ENCODE measurements at places on chromosomes 5 and 9. TPM values are rescaled to one million over a fixed set of nuclear protein-coding genes. Genes with fewer than 3 reads are reported as not detected.

FOXE1 gene
- not detected for total RNA-seq

GPR150 gene
- total RNA-seq: 0.58 TPM

HK3 gene
- not detected for total RNA-seq

SIT1 gene
- 155 TPM for total RNA-seq

ADCY2 gene
- total RNA-seq: not detected

CD74 gene
- total RNA-seq: 1,561 TPM

CCL27 gene
- not detected for total RNA-seq

CACNA1B gene
- total RNA-seq: not detected

SLC6A19 gene
- not detected for total RNA-seq

CCNB1 gene
- 206 TPM for total RNA-seq

ABO gene
- total RNA-seq: not detected

PCDHA9 gene
- total RNA-seq: not detected

C9orf50 gene
- not detected for total RNA-seq

KCNN2 gene
- not detected for total RNA-seq

ZNF879 gene
- total RNA-seq: 3.5 TPM

ANKRD31 gene
- total RNA-seq: 0.26 TPM

SLIT3 gene
- not detected for total RNA-seq

TNFSF8 gene
- 34.5 TPM for total RNA-seq
